ENCODE measurements at places on chromosomes 16 and 17. TPM values are rescaled to one million over a fixed set of nuclear protein-coding genes. Genes with fewer than 3 reads are reported as not detected.

BIRC5 gene
- total RNA-seq: 91.0 TPM

IRX3 gene
- 16.0 TPM for total RNA-seq

AANAT gene
- 0.65 TPM for total RNA-seq

ADAP2 gene
- 0.76 TPM for total RNA-seq

GFOD2 gene
- total RNA-seq: 17.6 TPM

DNA sequence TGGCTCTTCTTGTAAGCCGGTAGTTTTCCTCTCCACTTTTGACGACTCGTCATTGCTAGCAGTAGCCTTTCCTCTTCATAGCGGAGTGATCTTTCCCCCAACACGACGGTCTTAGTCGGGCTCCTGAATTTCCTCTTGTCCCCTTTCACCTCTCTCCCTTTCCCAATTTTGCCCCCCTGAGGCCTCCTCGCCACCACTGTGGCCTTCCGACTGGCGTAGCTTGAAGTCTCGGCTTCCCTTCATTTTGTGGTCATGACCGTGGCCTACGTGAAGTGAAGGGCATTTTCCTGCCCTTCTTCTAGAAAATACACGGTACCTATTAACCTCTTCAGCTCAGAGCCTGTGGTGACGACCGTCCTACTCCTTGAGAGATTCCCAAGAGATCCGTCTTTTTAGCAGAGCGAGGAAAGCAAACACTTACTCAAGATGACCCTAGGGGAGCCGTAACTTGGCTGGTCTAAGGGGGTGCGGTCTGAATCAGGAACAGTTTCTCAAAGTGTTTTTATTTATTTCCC lies 787 bp downstream of the PRKAR1A start:
- no peak for DNase-seq

GRCh38 chr16:79411357-79411756 lies 189.2 kb downstream of the MAF start:
- no peak for DNase-seq

- no peak for DNase-seq
These were observed 3.9 kb downstream of the LPO start for GRCh38 chr17:58242171-58242784.

DNA sequence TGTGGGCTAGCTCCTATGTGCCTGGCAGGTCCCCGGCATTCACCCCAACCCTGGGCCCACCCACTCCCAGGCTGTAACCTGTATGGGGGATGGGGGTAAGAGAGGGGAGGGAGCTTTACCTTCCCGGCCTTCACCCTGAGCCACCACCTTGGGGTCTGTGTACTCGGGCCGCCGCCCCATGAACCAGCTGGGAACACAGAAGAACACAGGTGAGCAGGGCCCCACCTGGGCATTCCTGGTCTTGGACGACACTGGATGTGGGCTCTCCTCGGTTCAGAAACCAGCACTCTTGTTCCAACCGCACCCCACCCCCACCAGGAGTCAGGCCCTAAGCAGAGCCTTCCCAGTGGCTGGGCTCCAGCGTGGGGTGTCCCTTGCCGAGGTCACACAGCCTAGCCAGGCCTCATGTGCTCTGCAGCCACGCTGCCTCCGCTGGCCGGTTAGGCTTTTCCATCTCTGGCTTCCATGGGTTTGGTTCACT lies 18.8 kb downstream of the B9D1 start:
- DNase-seq: no peak

- DNase-seq: no peak
These were observed 199.0 kb upstream of the SOX9 start for GRCh38 chr17:71921796-71922195.

DNA sequence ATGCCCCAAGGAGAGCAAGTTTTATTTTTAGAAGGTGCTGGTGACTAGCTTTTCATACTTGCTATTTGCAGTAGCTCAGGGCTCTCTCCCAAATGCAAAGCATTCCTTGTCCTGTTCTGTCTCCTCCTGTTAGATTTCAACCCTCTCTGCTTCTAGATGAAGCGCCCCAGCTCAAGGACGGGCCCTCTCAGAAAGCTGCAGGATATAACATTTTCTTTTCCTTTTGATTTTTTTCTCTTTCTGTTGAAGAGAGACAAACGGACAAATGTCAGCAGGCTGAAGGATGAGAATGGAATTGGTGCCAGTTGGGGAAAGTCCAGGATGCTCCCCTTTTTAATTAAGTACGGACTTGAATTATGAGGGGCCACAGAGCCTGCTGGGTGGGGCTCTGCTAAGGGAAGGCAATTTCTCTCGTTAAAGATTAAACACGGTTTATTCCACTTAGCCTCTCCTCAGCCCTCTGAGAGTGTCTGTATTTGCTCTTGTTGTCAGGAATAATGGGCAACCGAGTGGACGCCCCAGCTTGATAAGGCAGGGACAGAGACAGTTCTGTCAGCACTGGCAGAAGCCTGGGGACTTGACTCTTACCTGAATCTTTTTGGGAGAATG lies 6.2 kb upstream of the ETV4 start:
- DNase-seq: no peak

DNA sequence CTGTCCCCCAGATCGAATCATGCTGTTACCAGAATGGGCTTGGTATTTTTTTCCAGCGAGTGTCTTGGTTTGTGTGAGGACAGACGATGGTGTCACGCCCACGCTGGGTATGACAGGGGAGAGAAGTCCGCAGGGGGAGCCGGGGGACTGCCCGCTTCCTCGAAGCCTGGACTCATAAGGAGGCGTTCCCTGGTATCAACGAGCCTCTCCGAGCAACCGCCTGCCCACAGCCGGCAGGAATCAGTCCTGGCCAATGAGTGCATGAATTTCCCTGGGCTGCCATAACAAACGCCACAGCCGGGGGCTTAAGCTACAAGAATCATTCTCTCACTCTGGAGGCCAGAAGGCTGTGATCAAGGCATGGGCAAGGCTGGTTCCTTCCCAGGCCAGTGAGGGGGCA lies 26.1 kb upstream of the JPH3 start:
- DNase-seq: no peak

DNA sequence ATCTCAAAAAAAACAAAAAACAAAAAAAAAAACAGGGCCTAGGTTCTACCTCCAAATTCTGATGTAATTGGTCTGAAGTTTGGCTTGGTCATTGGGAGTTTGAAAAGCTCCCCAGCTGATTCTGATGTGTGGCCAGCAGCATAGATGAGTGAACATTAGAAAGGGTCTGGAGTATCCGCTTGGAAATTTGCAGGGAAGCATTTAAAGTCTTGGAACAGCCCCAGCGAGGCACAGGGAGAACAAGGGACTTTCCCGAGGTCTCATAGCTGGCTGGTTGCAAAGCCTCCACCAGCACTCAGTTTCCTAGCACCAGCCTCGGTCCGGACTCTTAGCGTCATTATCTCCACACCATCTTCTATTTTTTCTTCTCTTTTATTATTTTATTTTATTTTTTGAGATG lies 70.8 kb downstream of the RAB11FIP4 start:
- DNase-seq: no peak

GRCh38 chr17:3848229-3848835 lies 2.3 kb upstream of the NCBP3 start:
- no peak for DNase-seq

Measured in PC-9 (cell line).